ENCODE measurements at places on chromosomes 2 and 18. TPM values are rescaled to one million over a fixed set of nuclear protein-coding genes. Genes with fewer than 3 reads are reported as not detected.

Gene MSTN
- not detected for total RNA-seq

Gene LYG2
- not detected for total RNA-seq

Gene SP3
- 86.5 TPM for total RNA-seq

Gene SH3RF3
- total RNA-seq = 0.98 TPM

DNA sequence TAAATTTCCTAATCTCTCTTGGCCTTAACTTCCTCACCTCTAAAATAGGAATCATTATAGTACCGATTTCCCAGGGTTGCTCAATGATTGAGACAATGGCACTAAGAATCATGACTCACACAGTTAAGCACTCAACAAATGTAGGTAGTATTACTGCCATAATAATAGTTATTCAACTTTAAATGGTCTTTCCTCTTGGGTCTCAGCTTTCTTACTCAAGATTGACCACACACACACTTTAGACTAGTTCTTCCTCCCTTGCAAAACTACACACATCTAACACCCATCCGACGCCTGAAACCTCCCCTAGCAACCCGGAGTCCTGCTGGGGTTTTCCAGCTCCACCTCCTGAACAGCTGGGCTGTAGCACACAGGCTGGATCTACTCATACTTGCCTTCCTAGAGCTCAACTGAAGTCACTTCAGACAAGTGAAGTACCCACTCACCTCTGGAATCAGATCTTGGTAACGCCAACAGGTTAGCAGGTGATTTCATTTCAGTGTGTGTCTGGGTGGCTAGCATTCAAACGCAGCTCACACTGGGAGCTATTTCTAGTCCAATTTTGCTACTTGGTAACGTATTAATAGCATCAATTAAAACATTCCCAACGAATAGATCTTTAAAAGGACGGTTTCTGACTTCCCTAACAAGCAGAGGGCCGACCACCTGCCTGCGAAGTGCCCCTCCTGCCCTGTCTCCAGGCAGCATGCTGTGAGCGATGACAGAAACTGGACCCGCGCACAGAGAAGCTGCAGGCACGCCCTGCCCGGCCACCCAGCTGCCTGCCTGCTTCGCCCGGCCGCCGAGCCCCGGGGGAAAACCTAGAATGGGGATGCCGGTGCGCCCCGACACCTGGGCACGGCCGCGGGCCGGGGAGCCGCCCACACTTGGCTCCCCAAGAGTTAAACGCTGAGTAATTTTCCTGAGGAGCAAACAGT lies 1.1 kb downstream of the UXS1 start:
- peak; percentile 29 for DNase-seq

GRCh38 chr2:199108056-199108455 lies 349.7 kb downstream of the SATB2 start:
- DNase-seq = no peak

DNA sequence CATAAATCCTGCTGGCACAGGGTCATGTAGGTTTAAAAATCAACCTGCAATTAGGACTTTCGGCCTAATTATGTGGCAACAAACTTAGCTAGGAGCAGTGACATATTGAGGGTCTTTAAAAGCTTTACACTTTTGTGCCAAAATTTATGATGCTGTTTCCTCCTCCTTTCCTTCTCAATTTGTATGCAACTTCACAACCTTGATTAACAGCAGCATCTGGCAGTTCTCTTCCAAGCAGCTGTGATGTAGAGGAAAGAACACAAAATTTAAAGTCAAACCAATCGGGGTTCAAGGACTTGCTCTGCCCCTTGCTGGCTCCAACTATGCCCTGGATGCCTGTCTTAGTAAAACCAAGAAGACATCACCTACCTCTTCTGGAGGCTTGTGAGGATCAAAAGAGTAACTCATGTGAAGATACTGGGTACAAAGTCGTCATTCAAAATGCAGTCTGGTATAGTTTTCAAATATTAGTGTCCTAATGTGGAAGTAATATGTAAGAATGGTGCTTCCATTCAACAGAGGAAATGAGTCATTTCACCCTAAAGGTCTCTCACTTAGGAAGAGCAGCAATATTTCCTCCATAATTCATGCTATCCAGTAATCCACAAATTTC lies 94.7 kb downstream of the ANKRD44 start:
- DNase-seq = no peak

DNA sequence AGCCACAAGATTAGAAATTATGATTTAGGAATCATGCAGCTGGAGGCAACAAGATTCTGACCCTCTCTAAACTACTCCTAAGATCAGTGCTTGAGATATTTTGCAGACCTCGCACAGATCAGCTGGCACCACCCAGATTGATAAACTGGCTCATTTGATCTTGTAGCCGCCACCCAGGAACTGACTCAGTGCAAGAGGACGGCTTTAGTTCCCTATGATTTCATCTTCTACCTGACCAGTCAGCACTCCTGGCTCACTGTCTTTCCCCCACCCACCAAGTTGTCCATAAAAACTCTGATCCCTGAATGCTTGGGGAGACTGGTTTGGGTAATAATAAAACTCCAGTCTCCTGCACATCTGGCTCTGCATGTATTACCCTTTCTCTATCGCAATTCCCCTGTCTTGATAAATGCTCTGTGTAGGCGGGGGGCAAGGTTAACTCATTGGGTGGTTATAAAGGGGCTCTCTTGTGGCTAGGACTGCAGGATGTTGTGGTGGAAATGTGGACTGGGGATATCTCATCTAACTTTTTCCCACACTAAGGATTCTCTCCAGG lies 96.1 kb downstream of the ARL6IP6 start:
- no peak for DNase-seq

DNA sequence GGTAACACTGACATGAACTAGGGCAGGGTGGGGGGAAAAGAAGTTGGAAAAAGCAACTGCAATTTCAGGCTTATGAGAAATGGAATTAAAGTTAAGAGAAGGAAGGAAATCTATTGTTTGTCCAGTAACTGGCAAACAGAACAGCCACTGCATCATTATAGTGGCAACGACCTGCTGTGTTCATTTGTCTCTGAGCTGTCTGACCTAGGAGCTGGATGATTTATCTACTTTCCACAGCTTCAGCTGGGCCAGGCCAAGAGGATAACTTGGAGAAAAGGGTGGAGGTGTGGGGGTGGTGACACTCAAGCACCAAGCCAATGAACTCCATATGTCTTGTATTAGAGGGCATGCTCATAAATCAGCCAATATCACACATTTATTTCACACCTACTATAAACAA lies 291.5 kb upstream of the KLHL29 start:
- no peak for DNase-seq

DNA sequence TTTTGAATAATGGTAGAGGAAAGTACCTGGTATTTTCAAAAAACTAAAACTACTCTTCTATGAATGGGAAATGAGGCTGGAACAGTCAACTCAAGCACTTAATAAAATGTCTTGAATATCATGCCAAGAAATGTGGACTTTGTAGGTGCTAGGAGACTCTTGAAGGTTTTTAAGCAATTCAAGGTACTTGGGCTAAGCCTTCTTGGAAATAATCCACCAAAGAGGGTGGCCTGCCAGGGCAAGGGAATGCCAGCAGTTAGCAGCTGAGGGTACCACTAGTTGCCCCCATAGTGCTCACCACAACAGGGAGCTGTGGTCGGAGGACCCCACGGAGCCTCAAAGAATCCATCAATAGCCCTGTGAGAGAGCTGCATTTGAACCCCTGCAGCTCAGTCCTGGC lies 14.6 kb upstream of the ACYP2 start:
- no peak for DNase-seq
